ENCODE measurements at places on chromosomes 7 and 10. TPM values are rescaled to one million over a fixed set of nuclear protein-coding genes. Genes with fewer than 3 reads are reported as not detected.

DNA sequence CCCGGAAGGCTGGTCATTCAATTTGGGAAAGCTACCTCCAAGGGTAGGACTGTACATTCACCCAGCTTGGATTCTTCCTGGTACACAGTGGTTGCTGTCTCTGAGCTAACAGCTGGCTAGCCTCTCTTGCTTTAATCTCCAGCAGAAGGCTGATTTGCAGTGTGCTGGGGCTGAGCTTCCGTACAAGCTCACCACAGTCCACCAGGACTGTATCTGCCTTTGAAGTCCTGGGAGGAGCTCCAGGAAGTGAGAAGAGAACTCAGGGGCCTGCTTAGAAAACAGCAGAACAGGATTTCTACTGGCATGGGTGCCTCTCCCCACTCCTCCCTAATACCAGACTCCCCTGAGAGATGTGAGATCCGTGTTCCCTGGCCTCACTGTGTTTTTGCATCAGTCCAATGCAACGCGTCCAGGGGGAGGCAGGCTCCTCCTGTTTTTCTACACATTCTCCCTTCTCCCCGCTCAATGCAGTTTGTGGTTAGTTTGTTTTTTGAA, 6.6 kb downstream of the AFAP1L2 start:
- no peak for DNase-seq
- no peak overlapping the region for H3K27ac ChIP-seq
- no peak overlapping the region for H3K4me3 ChIP-seq
- H3K4me1 ChIP-seq = no peaks in the 10 kb centered on the region

- H3K4me1 ChIP-seq = 0 out of 2 replicates have a peak, but pooled peaks cover 5% of the 10 kb centered on the region
- H3K27ac ChIP-seq = no peak overlapping the region
- H3K4me3 ChIP-seq = no peak overlapping the region
- peaks cover 5% of the 10 kb centered on the region for H3K27me3 ChIP-seq
- no peak for DNase-seq
- H3K36me3 ChIP-seq = no peaks in the 10 kb centered on the region
Observed at GRCh38 chr10:31648966-31649365, 279.7 kb downstream of the ARHGAP12 start.

DNA sequence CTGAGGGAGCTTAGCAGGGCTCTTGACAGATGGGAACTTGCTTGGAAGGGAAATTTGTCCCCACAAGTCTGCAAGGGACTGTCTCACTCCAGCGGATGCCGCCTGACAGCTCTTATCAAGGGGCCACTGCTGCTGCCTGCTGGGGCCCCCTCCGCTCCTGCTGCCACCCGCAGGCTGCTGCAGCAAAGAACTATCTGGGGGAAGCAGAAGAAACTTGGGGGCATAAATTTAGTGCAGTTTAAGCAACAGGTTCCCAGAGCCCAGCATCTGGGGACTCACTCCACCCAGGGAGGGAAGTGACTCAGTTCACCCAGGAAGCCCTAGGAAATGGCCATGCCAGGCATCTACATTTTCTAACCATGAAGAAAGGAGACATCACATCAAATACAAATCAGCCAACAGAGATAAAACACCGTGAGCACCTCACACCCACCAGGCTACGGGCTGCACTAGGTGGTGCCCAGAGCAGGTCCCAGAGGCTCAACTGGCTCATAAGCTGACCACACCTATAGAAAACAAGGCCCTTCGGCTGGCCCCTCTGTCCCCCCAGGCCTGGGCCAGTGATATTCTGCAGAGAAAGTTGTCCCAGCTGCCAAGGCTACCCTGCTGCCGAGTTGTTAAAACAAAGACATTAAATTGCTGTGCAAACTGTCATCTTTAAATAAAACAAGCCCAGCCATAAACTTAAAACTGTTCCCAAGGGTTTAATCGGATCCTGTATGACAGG, 3.7 kb downstream of the RGS10 start:
- peaks cover 6% of the 10 kb centered on the region for H3K27me3 ChIP-seq
- peaks cover 28% of the 10 kb centered on the region for H3K4me1 ChIP-seq
- no peak for DNase-seq

DNA sequence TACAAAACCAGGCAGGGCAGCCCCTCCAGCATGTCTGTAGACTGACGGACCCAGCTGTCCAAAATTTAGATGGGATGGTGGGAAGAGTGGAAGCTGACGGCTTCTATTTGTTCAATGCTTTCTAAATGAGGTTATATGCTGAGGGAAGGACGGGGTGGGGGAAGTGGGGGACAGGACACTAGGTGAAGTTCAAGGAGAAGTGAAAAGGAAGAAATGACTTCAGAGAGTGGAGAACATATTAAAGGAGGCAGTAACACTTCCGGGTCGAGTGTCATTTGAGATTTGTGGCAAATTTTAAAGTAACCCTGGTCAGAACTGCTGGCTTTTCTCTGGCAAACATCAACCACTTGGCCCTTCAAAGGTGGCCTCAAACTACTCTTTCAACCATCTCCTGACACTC, 9.4 kb downstream of the PIP4K2A start:
- no peaks in the 10 kb centered on the region for H3K36me3 ChIP-seq
- H3K4me3 ChIP-seq = no peak overlapping the region
- no peaks in the 10 kb centered on the region for H3K27me3 ChIP-seq

DNA sequence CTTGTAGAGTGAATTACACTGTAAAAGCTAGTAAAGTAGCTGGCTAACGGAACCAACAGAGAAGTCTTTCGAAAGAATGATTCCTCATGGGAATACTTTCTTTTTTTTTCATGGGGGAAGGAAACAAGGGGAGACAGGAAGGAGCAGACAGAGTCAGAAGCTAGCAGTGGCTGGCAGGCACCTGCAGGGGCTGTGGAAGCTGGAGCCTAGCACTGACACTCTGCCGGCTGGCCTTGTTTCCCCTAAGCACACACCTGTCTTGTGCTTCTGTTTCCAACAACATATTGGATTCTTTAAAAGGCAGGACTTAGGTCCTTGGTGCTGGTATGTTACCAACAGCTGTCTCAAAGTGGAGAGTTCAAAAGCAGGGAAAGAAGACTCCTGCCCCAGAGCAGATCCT, 24.7 kb downstream of the NOD1 start:
- H3K4me3 ChIP-seq = no peak overlapping the region
- DNase-seq = no peak
- H3K27me3 ChIP-seq = no peaks in the 10 kb centered on the region
- H3K36me3 ChIP-seq = no peaks in the 10 kb centered on the region

GRCh38 chr7:145868935-145869334, 247.7 kb upstream of the CNTNAP2 start:
- no peaks in the 10 kb centered on the region for H3K27me3 ChIP-seq
- no peak overlapping the region for H3K4me3 ChIP-seq
- H3K36me3 ChIP-seq = no peaks in the 10 kb centered on the region
- H3K27ac ChIP-seq = no peak overlapping the region

DNA sequence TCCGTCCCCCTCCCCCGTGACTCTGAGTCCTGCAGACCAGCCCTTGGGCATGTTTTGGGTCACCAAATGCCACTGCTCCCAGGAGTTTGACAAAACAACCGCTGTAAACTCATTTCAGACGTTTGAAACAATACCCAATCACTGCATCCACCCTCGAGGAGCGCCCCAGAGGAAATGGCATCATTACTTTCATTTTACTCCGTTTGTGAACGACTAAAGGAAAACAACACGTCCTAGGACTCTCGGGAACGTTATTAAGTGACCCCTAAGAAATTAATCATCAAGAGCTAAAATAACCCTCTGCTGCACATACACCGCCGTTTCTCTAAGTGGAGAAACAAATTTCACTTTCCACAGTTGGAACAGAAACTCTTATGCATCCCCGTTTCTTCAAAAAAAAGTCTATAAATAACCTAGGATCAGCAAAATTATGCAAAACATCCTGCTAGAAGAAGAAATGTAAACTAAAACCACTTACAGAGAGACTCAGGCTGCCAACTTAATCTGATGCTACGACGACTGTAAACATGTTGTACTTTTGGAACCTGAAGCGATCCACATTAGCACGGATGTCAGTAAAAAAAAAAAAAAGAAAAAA, 109.9 kb upstream of the EFCAB10 start:
- H3K27me3 ChIP-seq = no peaks in the 10 kb centered on the region
- H3K4me3 ChIP-seq = no peak overlapping the region
- no peaks in the 10 kb centered on the region for H3K4me1 ChIP-seq
- no peaks in the 10 kb centered on the region for H3K36me3 ChIP-seq

Gene ASIC3
- not detected for total RNA-seq

Gene FKBP9
- 41.5 TPM for total RNA-seq

Gene CHAT
- total RNA-seq = not detected

Gene PLAU
- total RNA-seq = 11.2 TPM

Gene BTBD16
- total RNA-seq = 5.0 TPM

Gene YWHAG
- 93.7 TPM for total RNA-seq

Gene CNPY1
- total RNA-seq = not detected

Gene LRRTM3
- total RNA-seq = not detected

Gene PHYH
- 47.9 TPM for total RNA-seq

Gene SFTPA1
- not detected for total RNA-seq
